Nucleus accumbens (tissue), 56 donors: ENCODE measurements at places on chromosomes 12 and 14.

GRCh38 chr12:130971925-130972585, 18.3 kb downstream of the ADGRD1 start:
- DNase-seq: no peak

GRCh38 chr12:117646520-117646919, 285.1 kb upstream of the NOS1 start:
- no peak for DNase-seq

DNA sequence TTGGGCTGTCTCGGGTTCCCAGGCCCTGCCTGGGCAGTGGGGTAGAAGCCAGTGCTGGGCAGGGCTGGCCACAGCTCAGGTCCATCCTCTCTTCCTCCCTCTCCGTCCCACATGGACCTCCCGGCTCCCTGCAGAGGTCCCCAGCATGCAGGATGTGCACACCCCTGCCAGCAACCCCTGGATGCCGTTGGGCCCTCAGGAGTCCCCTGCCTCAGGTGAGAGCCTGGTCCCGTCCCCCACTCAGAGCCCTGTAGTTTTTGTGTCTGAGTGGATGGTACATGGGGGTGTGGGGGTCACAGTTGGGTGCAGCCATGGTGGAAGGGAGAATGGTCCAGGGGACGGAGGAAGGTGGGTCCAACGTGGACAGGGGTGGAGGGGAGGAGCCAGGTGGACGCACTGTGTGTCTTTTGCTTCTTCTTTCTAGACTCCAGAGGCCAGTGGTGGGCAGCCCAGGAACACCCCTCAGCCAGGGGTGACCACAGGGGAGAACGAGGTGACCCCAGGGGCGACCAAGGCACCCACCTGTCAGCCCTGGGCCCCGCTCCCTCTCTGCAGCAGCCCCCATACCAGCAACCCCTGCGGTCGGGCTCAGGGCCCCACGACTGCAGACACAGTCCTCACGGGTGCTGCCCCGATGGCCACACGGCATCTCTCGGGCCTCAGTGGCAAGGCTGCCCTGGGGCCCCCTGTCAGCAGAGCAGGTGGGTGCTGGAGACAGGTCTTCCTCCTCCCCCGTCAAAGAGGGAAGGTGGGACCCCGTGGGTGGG, 21.7 kb downstream of the PAPLN start:
- DNase-seq: no peak

- no peak for DNase-seq
Measured at GRCh38 chr14:37116933-37117849, 55.2 kb downstream of the SLC25A21 start.

GRCh38 chr14:23281247-23281646, 4.7 kb downstream of the HOMEZ start:
- no peak for DNase-seq

GRCh38 chr14:103879570-103880347, 32.4 kb upstream of the PPP1R13B start:
- no peak for DNase-seq

GRCh38 chr12:59859171-59859510, 263.3 kb downstream of the SLC16A7 start:
- DNase-seq: no peak

DNA sequence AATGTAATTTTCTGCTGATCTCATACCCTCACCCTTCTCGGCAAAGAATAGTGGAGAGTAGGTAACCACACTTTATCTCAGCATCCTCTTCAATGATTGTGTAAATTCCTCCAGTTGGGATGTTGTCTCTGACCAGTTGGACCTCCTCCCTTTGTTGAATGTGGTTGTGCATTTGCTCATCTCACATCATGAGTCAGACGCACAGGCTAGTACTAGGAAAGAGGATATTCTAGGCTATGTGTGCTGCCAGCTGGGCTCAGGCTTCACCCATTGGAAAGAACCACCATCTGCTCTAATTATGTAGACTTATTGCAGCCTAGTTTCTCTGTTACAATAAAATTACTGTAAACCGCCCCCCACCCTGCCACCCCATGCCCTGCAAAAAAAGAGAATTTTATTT, 90.3 kb downstream of the LMO3 start:
- DNase-seq: no peak

DNA sequence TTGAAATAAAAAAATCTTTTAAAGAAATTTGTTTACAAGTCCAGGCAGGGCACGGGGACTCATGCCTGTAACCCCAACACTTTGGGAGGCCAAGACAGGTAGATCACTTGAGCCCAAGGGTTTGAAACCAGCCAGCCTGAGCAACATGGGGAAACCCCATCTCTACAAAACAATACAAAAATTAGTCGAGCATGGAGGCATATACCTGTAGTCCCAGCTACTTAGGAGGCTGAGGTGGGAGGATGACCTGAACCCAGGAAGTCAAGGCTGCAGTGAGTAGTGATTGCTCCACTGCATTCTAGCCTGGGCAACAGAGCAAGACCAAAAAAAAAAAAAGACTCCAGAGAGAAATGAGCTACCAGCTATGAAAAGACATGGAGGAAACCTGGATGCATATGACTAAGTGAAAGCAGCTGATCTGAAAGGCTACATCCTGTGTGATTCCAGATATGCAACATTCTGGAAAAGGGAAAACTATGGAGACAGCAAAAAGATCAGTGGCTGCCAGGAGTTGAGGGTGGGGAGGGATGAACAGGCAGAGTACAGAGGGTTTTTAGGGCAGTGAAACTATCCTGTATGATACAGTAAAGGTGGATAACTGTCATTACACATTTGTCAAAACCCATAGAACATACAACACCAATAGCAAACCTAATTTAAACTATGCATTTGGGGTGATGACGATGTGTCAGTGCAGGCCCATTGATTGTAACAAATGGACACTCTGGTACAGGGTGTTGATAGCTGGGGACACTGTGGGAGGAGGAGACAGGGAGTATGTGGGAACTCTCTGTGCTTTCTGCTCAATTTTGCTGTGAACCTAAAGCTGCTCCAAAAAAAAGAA, 59.9 kb downstream of the PRKAB1 start:
- no peak for DNase-seq

DNA sequence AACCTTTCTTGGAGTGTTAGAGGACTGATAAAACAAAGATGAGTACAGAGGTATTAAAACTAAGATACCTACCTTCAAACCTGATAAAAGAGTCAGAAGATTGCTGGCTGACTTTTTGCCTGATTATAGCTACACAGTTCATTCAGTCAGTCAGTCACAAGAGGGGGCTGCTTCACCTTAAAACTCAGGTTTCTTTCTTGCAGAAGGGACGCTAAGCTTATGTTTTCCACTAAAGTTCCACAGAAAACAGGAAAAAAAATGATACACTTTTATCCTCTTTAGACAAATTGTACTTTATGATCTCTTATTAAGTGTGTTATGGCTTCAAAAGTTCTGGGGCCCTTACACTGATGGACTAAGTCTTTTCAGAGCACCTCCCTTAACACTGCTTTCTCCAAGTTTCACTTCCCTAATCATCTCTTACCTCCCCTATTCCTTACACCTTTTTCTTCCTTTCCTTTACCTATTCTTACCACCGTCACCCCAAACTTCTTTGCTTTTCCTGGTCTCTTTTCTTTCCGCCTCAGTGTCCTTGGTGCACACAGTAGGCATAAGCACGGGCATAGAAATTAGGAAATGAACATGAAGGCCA, 448.7 kb upstream of the OR4E1 start:
- no peak for DNase-seq

GRCh38 chr12:7302266-7302986, 1.4 kb upstream of the ACSM4 start:
- no peak for DNase-seq

DNA sequence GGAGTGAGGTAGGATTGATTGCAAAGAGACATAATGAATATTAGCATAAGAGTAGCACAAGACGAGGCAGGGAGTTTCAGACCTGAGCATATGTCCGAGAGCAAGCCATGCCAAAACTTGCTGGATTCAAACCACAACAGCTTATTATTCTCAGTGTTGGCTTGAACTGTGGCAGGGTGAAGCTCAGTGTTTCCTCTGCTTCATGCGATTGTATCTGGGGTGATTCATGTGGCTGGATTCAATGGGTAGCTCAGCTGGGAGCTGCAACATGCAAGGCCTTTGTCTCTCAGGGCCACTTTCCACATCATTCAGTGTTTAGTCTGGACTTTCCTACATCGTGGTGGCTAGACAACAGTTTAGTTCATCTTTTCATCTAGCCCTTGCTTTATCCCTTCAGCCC, 22.1 kb upstream of the E2F7 start:
- DNase-seq: no peak

GRCh38 chr12:111840807-111841206, 1.2 kb upstream of the MAPKAPK5 start:
- no peak for DNase-seq

DNA sequence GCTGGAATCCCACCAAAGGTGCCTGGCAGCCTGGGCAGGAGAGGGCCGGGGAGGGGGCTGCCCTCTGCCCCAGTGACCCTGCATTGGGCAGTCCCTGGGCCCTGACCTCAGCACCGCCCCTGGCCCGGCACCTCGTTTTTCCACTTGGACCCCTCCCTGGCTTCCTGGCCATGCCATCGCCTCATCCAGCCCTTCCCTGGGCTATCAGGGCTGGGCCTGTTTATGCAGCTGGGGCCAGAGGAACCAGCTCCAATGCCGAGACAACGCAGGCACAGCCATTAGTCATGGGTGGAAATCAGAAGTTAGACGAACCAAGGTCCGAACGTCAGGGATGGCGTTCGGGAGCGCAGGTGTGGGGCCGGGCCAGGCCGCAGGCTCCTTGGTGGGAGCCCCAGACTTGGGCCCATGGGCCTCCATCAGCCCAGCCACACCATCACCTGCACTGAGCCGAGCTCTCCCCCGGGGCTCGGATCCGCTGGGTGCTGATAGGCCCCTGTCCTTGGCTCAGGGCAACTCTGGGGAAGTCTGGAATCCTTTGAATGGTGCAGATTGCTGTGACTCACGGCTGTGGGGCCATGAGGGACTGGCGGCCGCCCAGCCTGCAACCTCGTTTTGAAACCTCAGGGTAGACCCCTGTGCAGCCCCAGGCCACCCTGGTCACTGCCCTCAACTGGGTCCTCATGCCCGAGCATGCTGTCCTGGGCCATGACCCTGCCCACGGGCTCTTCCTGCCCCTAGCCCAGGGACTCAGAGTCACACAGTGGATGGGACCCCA, 169.4 kb downstream of the KIF26A start:
- no peak for DNase-seq

DNA sequence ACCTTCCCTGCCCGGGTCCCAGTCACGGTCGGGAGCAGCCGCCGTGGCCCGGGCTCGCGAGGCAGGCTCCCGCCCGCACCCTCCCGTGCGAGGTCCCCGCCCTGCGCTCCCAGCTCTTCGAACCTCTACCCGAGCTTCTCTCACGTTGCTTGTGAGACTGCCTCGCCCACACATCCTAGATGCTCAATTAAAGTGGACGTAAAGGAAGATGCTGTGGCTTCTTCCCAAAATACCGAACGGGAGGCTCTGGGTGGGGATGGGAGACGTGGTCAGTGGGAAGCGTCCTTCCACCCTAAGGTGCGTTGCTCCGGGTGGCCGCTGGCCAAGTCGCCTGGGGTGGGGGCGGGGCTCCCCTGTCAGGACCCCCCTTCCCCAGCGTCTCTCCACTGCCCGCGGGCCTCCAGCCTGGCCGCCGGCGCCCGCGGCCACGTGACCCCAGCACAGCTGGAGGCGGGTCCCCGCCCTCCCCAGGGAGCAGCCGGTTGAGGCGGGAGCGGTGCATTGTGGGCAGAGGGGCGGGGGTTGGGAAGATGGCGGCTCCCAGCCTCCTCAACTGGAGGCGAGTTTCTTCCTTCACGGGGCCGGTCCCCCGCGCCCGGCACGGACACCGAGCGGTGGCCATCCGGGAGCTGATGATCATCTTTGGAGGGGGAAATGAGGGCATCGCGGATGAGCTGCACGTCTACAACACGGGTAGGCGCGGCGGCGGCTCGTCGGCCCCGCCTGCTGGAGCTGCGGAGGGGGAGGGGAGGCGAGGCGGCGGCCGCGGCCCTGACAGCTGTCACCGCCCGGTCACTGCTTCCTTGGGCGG, at the start of gene HCFC2:
HCFC2 (plus strand) TSS at position 501 of the 811 bp plus-strand sequence; CDS start at position 531, 30 bp downstream.
- peak; percentile 89 for DNase-seq

GRCh38 chr12:94151582-94151981, 3.2 kb downstream of the PLXNC1 start:
- no peak for DNase-seq

DNA sequence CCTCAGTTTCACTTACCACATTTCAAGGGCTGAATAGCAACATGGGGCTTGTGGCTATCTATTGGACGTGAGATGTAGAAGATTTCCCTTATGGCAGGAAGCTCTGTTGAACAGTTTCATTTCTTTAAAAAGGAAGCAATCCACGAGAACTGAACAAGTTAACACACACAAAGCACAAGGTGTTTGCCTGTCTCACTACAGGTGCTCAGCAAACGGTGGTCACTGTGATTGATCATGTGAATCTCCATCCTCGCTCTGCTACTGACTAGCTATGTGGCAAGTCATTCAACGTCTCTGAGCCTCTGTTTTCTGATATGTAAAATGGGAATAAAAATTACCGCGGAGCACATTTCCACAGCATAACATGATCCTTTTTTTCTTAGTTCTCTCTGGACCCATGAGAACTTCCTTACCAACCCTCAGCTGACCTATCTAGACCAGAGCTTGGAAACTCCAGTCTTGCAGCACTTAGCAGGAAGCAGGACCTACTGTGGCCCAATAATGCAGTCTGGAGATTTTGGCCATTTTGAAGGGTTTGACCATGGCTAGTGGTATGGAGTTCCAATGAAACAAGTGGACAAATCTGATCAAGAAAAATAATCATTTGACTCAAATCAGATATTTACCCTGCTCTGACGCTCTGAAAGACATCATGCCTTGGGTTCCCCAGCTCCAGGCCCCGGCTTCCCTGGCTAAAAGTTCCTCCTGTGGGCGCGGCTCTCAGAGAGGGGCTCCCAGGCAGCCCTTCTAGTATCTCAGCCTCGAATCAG, 278.8 kb downstream of the ZFP36L1 start:
- no peak for DNase-seq

DNA sequence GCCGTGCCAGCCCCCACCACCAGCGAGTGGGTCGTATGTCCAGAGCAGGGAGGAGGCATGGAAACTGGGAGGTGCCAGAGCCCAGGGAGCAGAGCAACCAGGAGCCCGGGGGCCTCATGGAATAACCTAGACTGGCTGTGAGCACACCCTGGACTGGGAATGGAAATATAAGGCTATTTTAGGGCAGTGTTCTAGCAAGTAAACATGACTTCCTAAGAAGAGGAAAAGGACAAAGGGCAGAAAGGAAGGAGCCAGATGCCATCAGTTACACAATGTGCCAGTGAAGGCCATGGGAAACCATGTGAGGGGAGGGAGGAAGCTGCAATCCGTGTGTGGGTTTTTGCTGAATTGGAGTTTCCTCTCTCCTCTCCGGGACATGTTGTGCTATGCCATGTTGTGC, 18.7 kb upstream of the CPM start:
- DNase-seq: no peak

DNA sequence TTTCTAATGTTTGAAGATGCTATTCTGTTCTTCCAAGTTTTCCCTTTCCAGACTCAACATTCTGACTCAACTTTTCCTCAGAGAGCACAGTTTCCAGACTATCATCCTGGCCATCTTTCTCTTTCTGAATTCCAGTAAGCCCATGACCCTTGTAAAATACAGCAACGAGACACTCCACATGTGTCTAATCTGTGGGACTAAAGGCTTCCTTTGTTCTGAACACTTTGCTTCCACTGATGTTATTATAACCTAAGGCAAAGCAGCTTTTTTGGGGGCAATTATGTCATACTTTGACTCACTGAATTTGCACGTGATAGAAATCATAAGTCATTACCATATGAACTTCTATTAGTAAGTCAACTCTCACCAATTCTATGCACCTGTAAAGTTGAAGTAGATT, 6.3 kb upstream of the ART4 start:
- DNase-seq: no peak

- peak; percentile 40 for DNase-seq
Measured at GRCh38 chr14:94050231-94050880, 24.2 kb downstream of the OTUB2 start.

GRCh38 chr12:80161612-80162011, 62.3 kb downstream of the OTOGL start:
- DNase-seq: no peak

- no peak for DNase-seq
Measured at GRCh38 chr14:23177181-23177580, 6.3 kb downstream of the SLC7A8 start.
